Activated CD4-positive, alpha-beta T cell treated with anti-CD3 and anti-CD28 coated beads, Interleukin-2, amount 50 U/mL, for 4 hours (primary cell): ENCODE measurements at places on chromosomes 4 and X.

GRCh38 chrX:110741213-110741796 lies 54.3 kb downstream of the CHRDL1 start:
- DNase-seq: no peak

- no peak for DNase-seq
These were observed 22.3 kb downstream of the NKX1-1 start for GRCh38 chr4:1383728-1384591.

DNA sequence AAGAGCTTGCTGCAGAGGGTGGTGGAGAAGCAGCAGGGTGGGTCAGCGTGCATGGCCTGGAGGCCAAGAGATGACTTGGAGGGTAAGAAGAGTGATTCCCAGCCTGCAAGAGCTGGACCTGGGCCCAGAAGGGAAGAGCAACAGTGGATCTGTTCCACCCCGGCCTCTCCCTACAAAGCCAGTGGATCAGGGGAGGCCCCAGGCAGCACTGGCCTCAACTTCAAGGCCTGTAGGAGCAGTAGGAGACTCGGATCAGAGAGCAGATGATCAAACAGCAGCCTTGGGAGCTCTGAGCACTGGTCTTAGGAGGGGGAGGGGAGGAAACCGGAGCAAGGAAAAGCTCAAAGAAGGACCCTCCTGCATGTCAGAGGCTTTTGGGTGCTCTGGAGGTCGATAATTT lies 7.6 kb downstream of the L1CAM start:
- DNase-seq: no peak

DNA sequence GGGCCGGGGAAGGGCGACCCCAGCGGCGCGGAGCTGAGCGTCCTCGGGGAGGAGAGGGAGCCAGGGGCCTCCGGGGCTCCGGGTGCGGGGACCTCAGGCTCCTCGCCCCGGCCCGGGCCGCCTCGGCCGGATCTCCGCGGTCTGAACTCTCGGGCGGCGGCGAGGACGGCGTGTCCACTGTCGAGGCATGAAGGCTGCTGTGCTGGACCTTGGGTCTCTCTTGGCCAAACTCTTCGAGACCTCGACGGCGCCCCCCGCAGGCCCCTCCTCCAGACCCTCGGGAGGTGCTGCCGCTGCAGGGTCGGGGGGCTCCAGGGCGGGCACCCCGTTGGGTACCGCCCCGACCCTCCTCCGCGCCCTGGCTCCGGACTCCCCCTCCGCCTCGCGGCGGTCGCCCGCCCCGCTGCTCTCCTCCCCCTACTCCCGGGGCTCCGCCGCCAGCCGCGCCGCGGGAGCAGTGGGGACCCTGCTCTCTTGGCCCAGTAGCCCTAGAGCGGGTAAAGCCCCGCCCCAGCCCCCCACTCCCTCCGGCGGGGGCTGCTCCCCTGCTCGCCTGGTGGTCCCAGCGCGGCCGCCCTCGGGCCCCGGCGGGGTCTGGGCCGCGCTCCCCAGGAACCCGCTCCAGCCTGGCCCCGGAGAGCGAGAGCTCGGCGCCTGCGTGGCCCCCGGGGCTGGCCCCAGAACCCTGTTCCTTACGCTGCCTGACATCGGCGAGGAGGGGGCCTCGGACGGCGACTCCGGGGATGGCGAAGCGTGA lies 564 bp downstream of the FAM149A start:
- no peak for DNase-seq
